Amniotic stem cell (primary cell): ENCODE measurements at places on chromosomes 6 and 20.

- no peak for DNase-seq
Observed at GRCh38 chr6:76004202-76004601, 68.3 kb downstream of the IMPG1 start.

DNA sequence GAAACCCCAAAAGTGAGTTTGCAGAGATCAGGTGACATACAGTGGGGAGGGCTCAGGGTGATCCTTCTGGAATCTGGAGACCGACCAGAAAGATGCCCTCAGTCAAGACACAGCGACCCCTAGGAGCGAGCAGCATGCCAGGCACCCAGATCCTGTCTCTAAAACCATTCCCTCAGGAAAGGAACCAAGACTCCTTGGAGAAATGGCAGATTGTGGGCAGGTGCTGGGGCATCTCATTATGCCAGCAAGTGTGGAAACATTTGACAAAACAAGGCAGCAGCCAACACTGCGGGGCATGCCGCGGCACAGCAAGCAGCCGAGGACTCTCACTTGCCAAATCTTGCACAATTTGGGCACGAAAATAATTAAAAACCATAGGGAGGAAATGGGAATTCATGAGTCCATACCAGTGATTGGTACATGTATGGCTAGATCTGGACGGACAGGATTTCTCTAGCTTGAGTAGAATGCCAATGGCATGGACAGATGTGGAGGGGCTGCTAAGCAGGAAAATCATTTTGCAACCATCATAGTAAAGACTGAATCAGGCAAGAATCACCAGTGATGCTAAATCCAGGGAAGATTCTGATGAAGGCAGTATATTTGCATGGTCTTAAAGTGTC lies 76.9 kb downstream of the GINS1 start:
- no peak for DNase-seq

GRCh38 chr6:148890096-148890495 lies 143.3 kb downstream of the UST start:
- DNase-seq, result no peak

DNA sequence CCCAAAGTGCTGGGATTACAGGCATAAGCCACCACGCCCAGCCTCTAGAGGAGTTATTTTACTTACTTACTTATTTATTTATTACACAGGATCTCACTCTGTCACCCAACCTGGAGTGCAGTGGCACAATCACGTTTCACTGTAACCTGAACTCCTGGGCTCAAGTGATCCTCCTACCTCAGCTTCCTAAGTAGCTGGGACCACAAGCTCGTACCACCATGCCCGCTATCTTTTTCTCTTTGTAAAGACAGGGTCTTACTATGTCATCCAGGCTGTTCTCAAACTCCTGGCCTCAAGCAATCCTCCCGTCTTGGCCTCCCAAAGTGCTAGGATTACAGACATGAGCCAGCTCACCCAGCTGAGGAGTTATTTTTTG lies 1.6 kb upstream of the TRIB3 start:
- no peak for DNase-seq

GRCh38 chr6:107622269-107622668 lies 132.4 kb downstream of the SOBP start:
- DNase-seq, result no peak
